Osteoblast (primary cell): ENCODE measurements at places on chromosomes 12 and 14. TPM values are rescaled to one million over a fixed set of nuclear protein-coding genes. Genes with fewer than 3 reads are reported as not detected.

DNA sequence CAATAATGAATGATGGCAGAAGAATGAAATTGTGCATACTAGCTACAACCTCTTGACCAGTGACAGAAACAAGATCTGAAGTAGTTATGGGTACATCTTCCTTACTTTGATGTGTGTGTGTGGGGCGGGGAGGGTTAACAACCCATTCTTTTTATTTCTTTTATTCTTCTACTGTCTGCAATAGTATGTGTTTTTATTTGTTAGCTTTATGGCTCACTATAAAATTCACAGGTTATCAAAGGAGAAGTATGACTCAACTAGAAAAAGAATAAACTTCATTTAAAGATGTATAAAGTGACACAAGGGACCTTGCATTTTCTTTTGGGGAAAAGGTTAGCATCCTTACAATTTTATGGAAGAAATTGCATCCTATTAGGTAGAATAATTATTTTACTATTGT, 430.5 kb downstream of the DAD1 start:
- no peaks in the 10 kb centered on the region for H3K36me3 ChIP-seq
- no peak overlapping the region for H3K27ac ChIP-seq
- DNase-seq = no peak
- H3K4me3 ChIP-seq = no peak overlapping the region
- H3K4me1 ChIP-seq = no peaks in the 10 kb centered on the region
- no peaks in the 10 kb centered on the region for H3K27me3 ChIP-seq

DNA sequence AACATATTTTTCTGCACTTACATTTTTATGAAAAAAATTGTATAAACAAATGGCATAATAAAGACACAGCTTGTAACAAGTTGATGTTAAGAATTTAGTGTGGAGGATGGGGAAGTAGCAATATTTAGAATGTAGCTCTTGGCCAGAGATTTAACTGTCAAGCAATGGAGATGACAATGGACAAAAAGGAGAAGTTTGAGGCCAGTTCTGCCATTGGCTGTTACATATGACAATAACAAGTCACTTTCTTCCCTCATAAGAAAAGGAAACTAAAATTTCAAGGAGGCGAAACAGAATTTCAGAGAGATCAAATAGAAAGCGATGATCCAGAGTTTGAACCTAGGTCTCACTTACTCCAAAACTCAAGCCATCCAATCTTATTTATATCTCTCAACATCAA, 122.8 kb upstream of the CCDC175 start:
- no peak overlapping the region for H3K4me3 ChIP-seq
- no peaks in the 10 kb centered on the region for H3K4me1 ChIP-seq

- H3K27me3 ChIP-seq = peaks cover 47% of the 10 kb centered on the region
- H3K4me3 ChIP-seq = no peak overlapping the region
- H3K4me1 ChIP-seq = peaks cover 9% of the 10 kb centered on the region
Measured at GRCh38 chr12:124252964-124253363, 41.9 kb upstream of the RFLNA start.

GRCh38 chr14:56998728-56999127, 188.4 kb upstream of the OTX2 start:
- no peaks in the 10 kb centered on the region for H3K4me1 ChIP-seq
- H3K4me3 ChIP-seq = no peak overlapping the region
- H3K27me3 ChIP-seq = no peaks in the 10 kb centered on the region

GRCh38 chr12:93111773-93112172, 182.7 kb upstream of the EEA1 start:
- no peak overlapping the region for H3K4me3 ChIP-seq
- no peaks in the 10 kb centered on the region for H3K36me3 ChIP-seq
- H3K4me1 ChIP-seq = peaks cover 35% of the 10 kb centered on the region
- no peak for DNase-seq
- no peak overlapping the region for H3K27ac ChIP-seq
- H3K27me3 ChIP-seq = no peaks in the 10 kb centered on the region

DNA sequence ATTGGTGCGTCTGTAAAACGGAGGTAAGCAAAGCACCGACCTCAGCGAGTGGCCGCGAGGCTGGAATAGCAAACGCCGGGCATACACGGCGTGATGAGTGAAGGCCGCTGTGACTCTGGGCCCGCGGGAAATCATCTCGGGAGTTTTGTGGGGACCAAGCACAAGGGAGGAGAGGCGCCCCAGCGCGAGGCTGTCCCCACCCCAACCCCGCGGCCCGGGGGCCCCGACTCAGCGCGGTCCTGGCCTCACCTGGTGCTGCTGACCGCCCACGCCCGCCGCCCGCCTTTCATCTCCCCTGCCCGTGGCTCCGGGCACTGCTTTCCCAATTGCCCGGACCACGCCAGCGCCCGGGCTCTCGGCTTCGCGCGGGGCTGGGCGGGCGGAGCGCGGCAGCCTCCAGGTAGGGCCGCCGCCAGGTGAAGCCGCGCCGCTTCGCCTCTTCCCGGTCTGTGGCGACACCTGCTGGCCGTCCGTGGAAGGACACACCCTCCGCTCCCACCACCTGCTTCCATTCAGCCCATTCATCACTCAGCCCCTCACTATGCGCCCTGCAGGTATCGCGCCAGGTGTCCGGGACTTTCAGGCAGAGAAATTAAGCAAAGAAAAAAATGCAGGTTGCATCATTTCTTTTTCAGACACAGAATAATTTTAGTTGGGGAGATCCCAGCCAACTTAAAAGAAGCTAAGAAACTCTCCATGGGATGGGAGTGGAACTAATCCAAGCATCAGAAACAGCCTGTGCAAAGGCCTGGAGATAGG, 360.4 kb downstream of the MED13L start:
- H3K4me1 ChIP-seq = no peaks in the 10 kb centered on the region
- H3K36me3 ChIP-seq = no peaks in the 10 kb centered on the region
- H3K27me3 ChIP-seq = peaks cover 5% of the 10 kb centered on the region
- peak; percentile 92 for DNase-seq
- H3K4me3 ChIP-seq = no peak overlapping the region

- peak within 1 kb of the TSS; percentile 27 for H3K27ac ChIP-seq
- H3K36me3 ChIP-seq = no peaks in the 10 kb centered on the region
- peak; percentile 98 for DNase-seq
Measured at GRCh38 chr12:48788854-48789775, at the start of gene ADCY6. ADCY6 (minus strand) TSS chr12:48789089; CDS start chr12:48783434, 5,655 bp downstream.

DNA sequence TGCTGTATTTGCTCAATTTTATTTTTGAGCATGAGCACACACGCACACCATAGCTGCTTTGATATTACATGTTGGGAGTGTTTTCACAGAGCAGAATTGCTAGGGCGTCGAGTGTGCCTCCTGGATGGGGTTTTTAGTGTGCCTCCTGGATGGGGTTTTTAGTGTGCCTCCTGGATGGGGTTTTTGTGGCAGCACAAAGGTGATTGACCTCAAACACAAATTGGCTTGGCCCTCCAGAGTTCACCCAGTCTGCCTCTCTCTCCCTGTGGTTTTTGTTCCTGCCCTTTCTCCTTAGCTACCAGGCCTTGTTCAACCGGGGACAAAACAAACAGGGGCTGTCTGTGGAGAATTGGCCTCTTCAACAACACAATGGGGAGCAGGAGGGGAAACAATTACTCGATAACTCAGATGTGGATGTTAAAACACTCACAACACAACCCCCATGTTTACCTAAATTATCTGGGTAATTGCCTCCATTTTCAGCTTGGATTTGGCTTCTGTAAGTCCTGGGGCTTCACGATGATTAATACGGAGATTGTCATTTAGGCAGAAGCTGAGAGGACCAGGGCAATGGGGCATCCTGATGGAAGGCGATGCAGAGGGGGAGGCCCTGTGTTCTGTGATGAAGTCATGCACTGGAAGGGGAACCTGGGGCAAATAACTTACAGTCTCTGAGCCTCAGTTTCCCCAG, 26.9 kb downstream of the TBX3 start:
- no peak for DNase-seq
- H3K4me1 ChIP-seq = peaks cover 2% of the 10 kb centered on the region
- H3K27me3 ChIP-seq = no peaks in the 10 kb centered on the region
- H3K36me3 ChIP-seq = no peaks in the 10 kb centered on the region
- no peak overlapping the region for H3K27ac ChIP-seq

DNA sequence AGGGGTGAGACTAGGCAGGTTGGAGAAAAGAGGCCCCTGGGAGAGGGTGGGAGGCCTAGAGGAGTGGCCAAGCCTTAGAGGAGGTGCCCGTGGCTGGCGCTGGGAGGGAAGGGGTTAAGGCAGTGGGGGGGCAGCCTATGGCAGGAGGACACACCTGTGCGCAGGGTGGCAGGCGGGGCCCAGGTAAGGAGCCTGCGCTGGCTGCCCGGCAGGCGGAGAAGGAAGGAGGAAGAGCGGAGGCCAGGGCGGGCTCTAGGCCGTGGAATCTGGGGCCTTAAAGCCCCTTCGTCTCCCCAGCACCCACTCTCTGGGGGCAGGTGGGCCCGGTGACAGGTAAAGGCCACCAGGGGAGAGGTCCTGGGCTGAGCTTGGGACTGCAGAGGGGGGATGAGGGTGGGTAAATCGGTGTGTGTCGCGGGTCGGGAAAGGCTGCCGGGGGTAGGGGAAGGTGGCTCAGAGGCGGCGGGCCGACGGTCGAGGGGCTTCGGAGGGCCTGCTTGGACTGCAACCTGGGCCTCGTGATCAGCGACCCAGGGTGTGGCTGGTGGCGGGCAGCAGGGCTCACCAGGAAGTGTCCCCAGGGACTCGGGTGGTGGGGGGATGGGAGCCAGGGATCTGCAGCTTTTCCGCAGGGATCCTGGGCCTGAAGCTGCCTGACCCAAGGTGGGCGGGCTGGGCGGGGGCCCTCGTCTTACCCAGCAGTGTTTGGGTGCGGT, 7.3 kb downstream of the PHB2 start:
- no peaks in the 10 kb centered on the region for H3K27me3 ChIP-seq
- H3K27ac ChIP-seq = no peak overlapping the region
- no peak for DNase-seq
- H3K36me3 ChIP-seq = peaks cover 35% of the 10 kb centered on the region
- H3K4me3 ChIP-seq = no peak overlapping the region

- no peak overlapping the region for H3K27ac ChIP-seq
- H3K4me3 ChIP-seq = no peak overlapping the region
- H3K27me3 ChIP-seq = no peaks in the 10 kb centered on the region
- no peaks in the 10 kb centered on the region for H3K4me1 ChIP-seq
- no peaks in the 10 kb centered on the region for H3K36me3 ChIP-seq
Measured at GRCh38 chr12:16184681-16185080, 92.8 kb downstream of the SLC15A5 start.

DNA sequence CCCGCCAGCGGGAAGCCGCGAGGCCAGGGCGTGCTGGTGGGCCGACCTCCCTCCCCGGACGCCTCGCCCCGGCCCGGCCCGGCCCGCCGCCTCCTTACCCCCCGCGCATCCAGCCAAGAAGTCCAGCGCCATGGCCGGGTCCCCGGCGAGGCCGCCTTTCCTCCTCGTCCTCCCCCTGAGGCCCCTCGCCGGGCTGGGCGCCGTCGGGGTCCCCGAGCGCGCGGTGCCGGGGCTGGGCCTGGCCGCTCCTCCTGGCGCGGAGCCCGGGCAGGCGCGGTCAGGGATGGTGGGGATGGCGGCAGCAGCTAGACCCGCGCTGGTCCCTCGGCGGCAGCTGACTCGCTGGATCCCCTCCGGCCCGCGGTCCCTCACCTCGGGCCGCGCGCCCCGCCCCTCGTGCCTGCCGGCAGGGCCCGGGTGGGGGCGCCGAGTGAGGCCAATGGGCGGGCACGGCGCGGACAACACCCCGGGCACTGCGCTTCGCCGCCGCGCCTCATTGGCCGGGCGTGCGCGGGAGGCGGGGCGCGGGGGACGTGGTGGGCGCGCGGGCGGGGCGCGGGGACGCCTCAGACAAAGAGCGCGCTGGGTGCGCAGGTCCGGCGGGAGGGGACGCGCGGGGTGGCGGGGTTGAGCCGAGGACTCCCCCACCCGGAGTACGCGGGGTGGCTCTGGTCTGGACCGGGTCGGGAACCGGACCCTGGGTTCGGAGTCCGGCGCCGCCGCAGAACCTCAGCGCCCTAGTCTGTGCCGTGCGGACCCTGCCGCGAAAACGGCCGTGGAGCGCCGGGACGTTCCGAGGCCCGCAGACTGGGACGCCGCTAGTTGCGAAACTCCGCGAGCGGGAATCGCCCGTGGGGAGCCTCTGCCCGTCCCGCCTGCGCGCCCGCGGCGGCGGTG, at the start of gene SLC25A29:
Gene SLC25A29 (minus strand): TSS at position 344 of the 897 bp plus-strand sequence. CDS start 212 bp downstream, at position 132.
- H3K27ac ChIP-seq = no peak within 1 kb of the TSS
- no peaks in the 10 kb centered on the region for H3K36me3 ChIP-seq
- peak; percentile 100 for DNase-seq

DNA sequence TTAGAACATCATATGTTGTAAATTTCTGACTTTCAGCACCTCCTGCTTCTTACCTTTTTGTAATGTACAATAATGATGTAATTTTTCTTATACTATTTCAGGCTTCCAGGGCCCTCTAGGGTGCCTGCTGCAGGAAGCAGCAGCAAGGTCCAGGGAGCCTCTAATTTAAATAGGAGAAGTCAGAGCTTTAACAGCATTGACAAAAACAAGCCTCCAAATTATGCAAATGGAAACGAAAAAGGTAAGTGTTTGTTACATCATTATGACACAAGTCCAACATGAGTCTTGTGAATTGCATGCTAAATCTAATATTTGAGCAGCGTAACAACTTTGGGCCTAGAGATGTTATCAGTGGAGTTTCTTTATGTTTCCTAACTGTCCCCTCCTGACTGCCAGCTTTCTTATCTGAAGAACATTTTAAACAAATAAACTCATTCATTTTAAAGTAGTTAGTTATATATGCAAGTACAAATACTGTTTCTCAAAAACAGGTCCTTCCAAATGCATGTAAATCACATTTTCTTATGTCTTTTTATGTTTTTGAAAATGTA, 167.6 kb downstream of the NAV3 start:
- no peak overlapping the region for H3K27ac ChIP-seq
- peaks cover 12% of the 10 kb centered on the region for H3K4me1 ChIP-seq
- no peak overlapping the region for H3K4me3 ChIP-seq
- DNase-seq = no peak
- H3K27me3 ChIP-seq = no peaks in the 10 kb centered on the region
- peaks cover 26% of the 10 kb centered on the region for H3K36me3 ChIP-seq

- no peak overlapping the region for H3K27ac ChIP-seq
- DNase-seq = no peak
- no peak overlapping the region for H3K4me3 ChIP-seq
- no peaks in the 10 kb centered on the region for H3K4me1 ChIP-seq
Measured at GRCh38 chr12:128843538-128843937, 9.7 kb upstream of the GLT1D1 start.

- H3K27ac ChIP-seq = no peak overlapping the region
- no peaks in the 10 kb centered on the region for H3K36me3 ChIP-seq
- no peak overlapping the region for H3K4me3 ChIP-seq
- DNase-seq = no peak
- H3K27me3 ChIP-seq = peaks cover 16% of the 10 kb centered on the region
Measured at GRCh38 chr12:51872689-51872981, 15.3 kb upstream of the ANKRD33 start.

DNA sequence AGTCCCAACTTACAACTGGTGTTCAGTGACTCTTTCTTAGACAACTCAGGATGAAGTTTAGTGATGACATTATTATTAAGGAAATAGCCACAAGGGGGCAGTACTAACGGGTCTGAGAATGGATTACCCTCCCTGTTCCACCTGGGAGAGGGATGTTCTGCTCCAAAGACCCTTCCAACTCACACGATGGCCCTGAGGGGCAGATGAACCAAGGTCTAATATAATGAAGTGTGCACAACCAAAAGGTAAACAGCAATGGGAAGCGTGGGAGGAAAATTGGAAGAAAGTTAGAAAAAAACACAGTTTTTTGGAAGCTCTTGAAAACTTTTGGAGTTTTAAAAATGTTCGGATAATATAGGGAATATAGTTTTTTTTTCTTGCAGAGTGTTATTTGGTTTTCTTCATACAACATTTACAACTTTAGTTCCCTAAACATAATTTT, 24.0 kb downstream of the FGF6 start:
- H3K4me3 ChIP-seq = no peak overlapping the region
- H3K27ac ChIP-seq = no peak overlapping the region
- peaks cover 28% of the 10 kb centered on the region for H3K27me3 ChIP-seq
- DNase-seq = peak; percentile 88
- no peaks in the 10 kb centered on the region for H3K4me1 ChIP-seq

- H3K36me3 ChIP-seq = no peaks in the 10 kb centered on the region
- no peak overlapping the region for H3K4me3 ChIP-seq
- peak overlapping the region; percentile 45 for H3K27ac ChIP-seq
- no peaks in the 10 kb centered on the region for H3K27me3 ChIP-seq
Measured at GRCh38 chr12:43316520-43316919, 235.5 kb downstream of the ADAMTS20 start.

Gene ZFHX2
- 0.59 and 0.72 TPM in 2 replicates for total RNA-seq

Gene EPYC
- total RNA-seq = 1.8 TPM in 2 replicates

Gene PAPOLA
- 106 TPM in 2 replicates for total RNA-seq
